Stimulated activated CD4-positive, alpha-beta T cell treated with anti-CD3 and anti-CD28 coated beads, Interleukin-1b, Interleukin-23, amount 100 ng/mL, for 1 hour (primary cell): ENCODE measurements at places on chromosomes 4 and X.

GRCh38 chrX:46733226-46733625, 25.7 kb downstream of the SLC9A7 start:
- DNase-seq = no peak

DNA sequence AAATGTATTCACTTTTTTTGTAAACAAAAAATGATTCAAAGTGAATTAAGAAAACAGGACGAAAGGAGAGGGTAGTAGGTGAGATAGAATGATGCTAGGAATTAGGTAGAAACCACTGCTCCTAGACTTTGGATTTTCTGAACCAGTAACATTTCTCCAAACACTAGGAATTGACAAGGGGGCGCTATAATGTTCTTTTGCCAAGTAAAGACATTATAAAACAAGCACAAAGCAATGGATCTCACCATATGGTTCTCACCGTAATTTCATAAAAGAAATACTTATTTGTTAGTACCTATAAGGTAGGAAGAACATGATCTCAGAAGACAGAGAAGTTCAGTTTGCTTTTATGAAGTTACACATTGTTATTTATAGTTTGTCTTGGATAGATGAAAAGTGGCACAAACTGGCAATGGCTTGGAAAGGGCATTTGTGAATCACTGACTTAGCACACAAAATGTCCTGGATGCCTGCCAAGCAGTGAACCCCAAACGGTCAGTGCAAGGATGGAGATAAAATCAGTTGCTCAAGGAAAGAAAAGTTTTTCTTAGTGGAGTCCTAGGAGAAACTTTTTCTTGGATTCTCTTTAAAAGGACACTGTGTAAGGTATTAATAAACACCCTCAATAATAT, 8.1 kb upstream of the TBC1D1 start:
- DNase-seq = no peak

GRCh38 chr4:10575414-10575813, 109.2 kb downstream of the CLNK start:
- no peak for DNase-seq

GRCh38 chr4:55439023-55439422, 43.3 kb downstream of the TMEM165 start:
- DNase-seq = no peak

- DNase-seq = no peak
Observed at GRCh38 chr4:188619456-188620149, 480.4 kb downstream of the TRIML1 start.

DNA sequence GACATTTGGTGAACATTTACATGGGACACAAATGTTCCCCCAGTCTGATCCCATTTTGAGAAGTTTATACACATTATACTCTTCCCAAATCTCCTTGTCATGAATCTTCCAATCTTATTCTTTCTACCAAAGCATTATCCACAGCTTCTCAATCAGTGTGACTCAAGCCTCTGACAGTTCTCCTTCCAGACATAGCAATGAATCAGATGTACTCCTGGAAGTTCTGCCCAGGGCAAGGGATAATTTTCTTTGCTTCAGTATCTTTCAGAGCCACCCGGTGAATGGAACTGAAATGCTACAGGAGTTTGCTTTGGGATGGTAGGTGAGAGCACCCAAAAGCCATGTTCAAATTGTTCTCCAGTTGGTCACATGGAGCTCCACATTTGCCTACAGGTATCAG, 145.5 kb downstream of the ANXA5 start:
- DNase-seq = no peak

GRCh38 chr4:165481053-165481835, 102.4 kb downstream of the CPE start:
- DNase-seq = no peak

DNA sequence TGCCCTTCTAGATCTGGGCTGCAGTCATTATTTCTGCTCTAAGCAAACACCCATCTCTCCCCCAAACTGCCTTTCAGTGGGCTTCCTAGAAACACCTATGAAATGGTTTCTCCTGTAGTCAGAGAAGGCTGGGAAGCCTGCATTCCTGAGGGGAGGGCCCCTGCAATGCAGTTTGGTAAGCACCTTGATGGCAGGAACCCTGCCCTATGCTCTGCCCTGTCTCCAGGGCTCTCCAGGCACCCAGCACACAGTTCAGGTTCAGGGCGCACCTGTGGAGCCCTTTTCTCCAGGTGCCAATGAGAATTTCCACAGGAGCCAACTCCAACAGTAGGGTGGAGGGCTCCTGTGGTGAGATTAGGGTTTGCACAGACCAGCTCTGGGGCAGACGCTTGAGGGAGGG, 69.1 kb upstream of the FBXW7 start:
- DNase-seq = no peak

GRCh38 chr4:147733716-147734344, 1.9 kb downstream of the ARHGAP10 start:
- DNase-seq = no peak
